Activated CD8-positive, alpha-beta memory T cell treated with anti-CD3 and anti-CD28 coated beads for 48 hours (primary cell): ENCODE measurements at places on chromosomes 2 and 18.
A peak's percentile ranks its signal among the peaks of the same experiment; 100 is the strongest.

- no peak for DNase-seq
These were observed 307 bp upstream of the DUSP11 start for GRCh38 chr2:73780237-73780582.

- DNase-seq, result no peak
These were observed 67.2 kb upstream of the ATL2 start for GRCh38 chr2:38444247-38444646.

DNA sequence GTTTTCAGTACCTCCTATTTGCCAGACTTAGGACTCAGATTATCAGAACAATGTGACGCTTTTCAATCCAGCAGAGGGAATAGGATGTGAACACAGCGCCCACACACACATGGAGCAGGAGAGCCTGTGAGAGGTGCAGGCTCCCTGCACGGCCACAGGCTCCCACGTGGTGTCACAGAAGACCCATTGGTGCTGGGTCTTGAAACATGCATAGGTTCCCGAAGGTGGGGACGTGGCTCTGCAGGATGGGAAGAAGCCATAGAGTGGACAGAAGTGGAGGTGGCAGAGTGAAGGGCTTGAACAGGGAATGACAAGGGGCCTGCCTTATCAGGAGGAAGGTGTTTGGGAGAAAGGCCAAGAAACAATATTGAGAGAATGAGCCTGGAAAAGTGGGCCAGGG is 78.5 kb upstream of the BCL2L11 start:
- no peak for DNase-seq

DNA sequence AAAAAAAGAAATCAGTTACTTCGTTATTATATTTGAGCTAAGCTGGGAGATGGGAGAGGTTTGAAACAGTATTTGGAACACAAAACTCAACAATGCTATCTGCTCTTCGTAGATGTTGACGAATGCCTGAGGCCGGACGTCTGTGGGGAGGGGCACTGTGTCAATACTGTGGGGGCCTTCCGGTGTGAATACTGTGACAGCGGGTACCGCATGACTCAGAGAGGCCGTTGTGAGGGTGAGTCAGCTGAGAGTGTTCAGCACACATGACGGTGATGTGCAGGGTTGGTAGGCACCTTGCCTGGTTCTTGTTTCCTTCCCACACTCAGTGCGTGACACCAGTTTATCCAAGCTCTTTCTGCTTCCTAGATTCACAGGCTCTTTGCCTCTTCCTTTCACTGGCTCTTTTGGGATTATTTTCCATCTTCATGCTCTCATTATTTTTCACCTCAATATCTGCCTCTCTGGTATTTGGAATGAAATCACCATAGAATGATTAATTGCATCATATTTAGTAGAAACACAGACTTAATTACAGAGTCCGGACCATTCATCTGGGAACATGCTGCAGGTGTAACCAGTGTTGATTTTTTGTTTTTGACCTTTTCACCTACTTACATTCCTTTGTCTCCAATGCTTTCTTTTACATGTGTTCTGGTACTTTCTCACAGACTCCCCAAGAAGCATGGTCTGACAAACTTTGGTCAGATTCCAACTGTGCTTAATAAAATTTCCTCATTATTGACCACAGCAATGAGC is 200.6 kb upstream of the RASGRP3 start:
- peak; percentile 15 for DNase-seq

GRCh38 chr2:25310965-25311864 is 30.5 kb downstream of the DNMT3A start:
- no peak for DNase-seq

- DNase-seq, result no peak
These were observed 3.0 kb downstream of the ATIC start for GRCh38 chr2:215314896-215315295.

GRCh38 chr18:7358989-7359726 is 128.3 kb downstream of the LRRC30 start:
- no peak for DNase-seq

- peak; percentile 75 for DNase-seq
These were observed 12.0 kb upstream of the E2F6 start for GRCh38 chr2:11477994-11478393.

DNA sequence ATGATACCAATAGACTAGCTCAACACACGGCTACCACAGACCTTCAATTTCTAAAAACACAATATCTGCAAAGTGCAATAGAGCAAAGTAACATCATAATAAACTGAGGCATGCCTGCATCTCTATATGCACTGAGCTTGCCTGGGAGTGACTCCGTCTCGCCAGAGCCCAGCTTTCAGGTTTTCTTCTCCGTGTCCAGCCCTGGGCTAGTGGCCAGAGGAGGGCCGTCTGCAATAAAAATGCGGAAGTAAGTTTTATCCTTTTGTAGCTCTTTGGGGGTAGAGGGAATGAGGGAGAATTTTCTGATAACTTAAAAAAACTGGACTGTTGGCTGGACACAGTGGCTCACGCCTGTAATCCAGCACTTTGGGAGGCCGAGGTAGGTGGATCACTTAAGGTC is 41.0 kb upstream of the GPR17 start:
- DNase-seq, result no peak

DNA sequence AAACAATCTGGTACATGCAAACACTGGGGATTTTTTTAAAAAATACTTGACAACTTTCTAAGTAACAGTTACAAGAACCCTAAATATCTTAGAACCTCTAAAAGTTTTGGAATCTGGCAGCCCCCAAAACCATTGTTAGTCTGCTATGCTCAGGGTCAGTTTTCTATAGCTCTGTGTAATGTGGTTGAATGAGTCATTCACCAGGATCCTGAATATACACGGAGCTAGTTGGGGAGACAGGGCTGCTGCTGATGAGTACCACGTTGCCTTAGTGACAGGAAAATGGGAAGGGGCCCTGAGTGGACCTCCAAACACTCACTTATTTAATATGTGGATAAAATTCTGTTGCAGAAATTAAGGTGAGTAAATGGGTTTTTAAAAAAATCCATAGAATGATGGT is 36.9 kb upstream of the TANC1 start:
- DNase-seq, result no peak

- DNase-seq, result no peak
These were observed 22.9 kb upstream of the CYTIP start for GRCh38 chr2:157466764-157467163.

- DNase-seq, result no peak
These were observed 105.0 kb upstream of the ZFP36L2 start for GRCh38 chr2:43331422-43331821.

- no peak for DNase-seq
These were observed 3.3 kb downstream of the BAZ2B start for GRCh38 chr2:159613091-159613490.

GRCh38 chr2:150644298-150645067 is 157.0 kb upstream of the RND3 start:
- no peak for DNase-seq

- no peak for DNase-seq
These were observed 71.8 kb upstream of the RAB12 start for GRCh38 chr18:8537400-8537799.

- no peak for DNase-seq
These were observed 366.9 kb downstream of the EPHA4 start for GRCh38 chr2:221205103-221205673.

- DNase-seq, result no peak
These were observed 273.7 kb downstream of the SLC4A3 start for GRCh38 chr2:219901155-219901554.

DNA sequence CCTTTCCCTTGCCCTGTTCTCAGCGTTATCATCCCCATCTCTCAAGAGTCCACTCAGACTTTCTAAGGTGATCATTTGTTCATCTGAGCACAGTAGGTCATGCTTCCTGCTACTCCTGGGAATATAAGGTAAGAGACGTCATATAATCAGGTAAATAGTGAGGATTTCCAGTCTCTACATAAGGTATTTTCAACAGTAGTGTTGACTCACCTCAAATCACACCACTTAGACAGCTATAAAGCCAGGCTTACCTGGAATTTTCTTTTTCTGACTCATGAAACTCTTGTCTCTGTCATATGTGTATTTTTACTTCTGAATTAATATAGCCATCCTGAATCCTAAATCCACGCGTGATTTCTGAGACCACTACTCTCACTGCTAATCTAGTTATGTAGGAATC is 443.2 kb downstream of the ARHGAP15 start:
- DNase-seq, result no peak

DNA sequence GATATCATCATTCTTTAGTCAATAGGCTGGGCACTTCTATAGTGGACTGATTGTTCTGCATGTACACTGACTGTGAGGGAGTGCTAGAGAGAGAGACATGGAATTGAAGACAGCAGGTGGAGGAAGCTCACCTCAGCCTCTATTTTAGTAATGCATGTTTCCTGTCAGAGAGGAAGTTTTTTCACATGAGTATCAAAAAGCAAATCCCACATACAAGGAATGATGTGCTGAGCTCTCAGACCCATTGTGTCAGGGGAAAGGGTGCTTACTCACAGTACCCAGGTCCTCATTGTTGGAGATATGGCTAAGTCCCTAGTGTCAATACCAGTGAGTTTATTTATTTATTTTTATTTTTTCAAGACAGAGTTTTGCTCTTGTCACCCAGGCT is 9.9 kb upstream of the CDK15 start:
- no peak for DNase-seq

GRCh38 chr2:88010136-88010535 is 6.2 kb downstream of the RNU2-63P start:
- no peak for DNase-seq

DNA sequence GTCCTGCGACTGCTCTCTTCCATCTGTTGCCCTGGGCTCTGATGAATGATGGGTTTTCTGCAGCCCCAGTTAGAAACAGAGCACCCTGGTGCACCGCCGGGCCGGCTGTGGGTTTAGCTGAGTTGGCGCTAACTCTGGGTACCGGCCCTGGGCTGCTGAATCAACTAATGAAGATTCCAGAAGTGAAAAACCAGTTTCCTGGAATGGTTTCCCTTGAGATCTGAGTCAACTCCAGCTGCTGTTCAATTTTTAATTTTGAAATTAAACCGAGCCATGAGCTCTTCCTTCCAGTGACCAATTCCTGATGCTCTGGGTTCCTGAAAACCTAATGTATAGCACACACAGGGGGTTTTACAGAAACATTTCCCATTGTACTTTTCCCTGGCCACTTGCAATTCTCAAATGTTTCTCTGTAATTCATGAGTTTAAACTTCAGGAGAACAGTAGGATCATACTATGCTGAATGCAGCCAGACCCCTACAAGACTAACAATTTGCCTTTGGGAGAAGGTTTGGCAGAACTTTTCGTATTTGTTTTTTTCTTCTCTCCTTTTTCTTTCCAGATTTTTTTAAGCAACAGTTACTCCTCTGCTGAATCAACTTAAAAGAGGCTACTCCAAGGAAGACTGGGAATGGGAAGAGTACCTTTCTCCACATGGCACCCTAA is 5.5 kb downstream of the COL6A3 start:
- no peak for DNase-seq

DNA sequence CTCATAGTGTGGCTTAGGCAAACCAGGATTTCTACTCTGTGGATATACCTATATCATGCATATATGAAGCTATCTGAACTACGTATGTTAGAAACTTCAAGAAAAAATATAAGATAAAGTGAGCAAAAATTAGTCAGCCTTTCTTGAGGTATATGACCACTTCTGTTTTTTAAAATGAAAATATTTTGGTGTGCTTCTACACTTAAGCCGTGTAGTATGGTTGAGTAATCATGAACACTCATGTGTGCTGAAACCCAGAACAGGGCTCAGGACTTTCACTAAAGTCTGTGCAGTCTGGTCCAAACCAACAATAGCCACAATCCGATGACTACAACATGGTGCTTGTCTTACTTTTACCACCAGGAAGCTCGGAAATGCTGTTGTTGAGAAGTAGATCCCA is 48.9 kb upstream of the TMEM177 start:
- no peak for DNase-seq

- no peak for DNase-seq
These were observed 4.4 kb downstream of the DNMT3A start for GRCh38 chr2:25337276-25337675.

DNA sequence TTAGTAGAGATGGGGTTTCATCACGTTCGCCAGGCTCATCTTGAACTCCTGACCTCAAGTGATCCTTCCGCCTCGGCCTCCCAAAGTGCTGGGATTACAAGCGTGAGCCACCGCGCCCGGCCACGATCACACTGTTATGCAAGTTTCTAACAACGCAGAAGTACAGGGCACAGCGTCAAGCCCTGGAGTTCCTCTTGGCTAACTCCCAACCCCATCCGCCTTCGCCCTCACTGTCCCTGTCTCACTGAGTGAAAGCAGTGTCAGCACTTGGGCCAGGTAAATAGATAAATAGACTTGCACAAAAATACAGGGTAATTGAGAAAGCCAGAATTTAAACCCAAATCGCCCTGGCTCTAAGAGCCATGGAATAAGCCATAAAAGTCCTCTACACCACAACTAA is 111.7 kb downstream of the ACVR1 start:
- DNase-seq, result no peak

GRCh38 chr18:11429876-11430275 is 179.5 kb upstream of the SLC35G4 start:
- DNase-seq, result no peak
